ENCODE measurements at places on chromosomes 1 and 21.

- peak overlapping the region; percentile 48 for H3K27ac ChIP-seq
- H3K36me3 ChIP-seq: peaks cover 16% of the 10 kb centered on the region
- H3K27me3 ChIP-seq: peaks cover 8% of the 10 kb centered on the region
- H3K4me3 ChIP-seq: no peak overlapping the region
Measured at GRCh38 chr1:2124446-2125198, 70.0 kb downstream of the FAAP20 start.

GRCh38 chr21:42191696-42192595 lies 27.0 kb upstream of the ABCG1 start:
- H3K27ac ChIP-seq: no peak overlapping the region
- no peak for DNase-seq
- no peaks in the 10 kb centered on the region for H3K36me3 ChIP-seq
- H3K27me3 ChIP-seq: peaks cover 13% of the 10 kb centered on the region

GRCh38 chr1:40847023-40847745 lies 15.0 kb downstream of the CITED4 start:
- H3K27ac ChIP-seq: no peak overlapping the region
- H3K27me3 ChIP-seq: peaks cover 7% of the 10 kb centered on the region
- peaks cover 5% of the 10 kb centered on the region for H3K36me3 ChIP-seq
- no peak for DNase-seq
- H3K4me1 ChIP-seq: peaks cover 15% of the 10 kb centered on the region

- H3K36me3 ChIP-seq: peaks cover 39% of the 10 kb centered on the region
- DNase-seq: no peak
- peak overlapping the region; percentile 67 for H3K27ac ChIP-seq
- peaks cover 71% of the 10 kb centered on the region for H3K4me1 ChIP-seq
Measured at GRCh38 chr1:42935971-42936308, 22.7 kb downstream of the SLC2A1 start.

- no peak overlapping the region for H3K4me3 ChIP-seq
- H3K36me3 ChIP-seq: peaks cover 14% of the 10 kb centered on the region
- DNase-seq: no peak
Measured at GRCh38 chr21:45253180-45253579, 34.5 kb downstream of the POFUT2 start.

GRCh38 chr1:172320733-172321132 lies 99.8 kb upstream of the C1orf105 start:
- no peaks in the 10 kb centered on the region for H3K36me3 ChIP-seq
- no peaks in the 10 kb centered on the region for H3K27me3 ChIP-seq
- peaks cover 6% of the 10 kb centered on the region for H3K4me1 ChIP-seq
- no peak overlapping the region for H3K4me3 ChIP-seq
- DNase-seq: no peak
- peak overlapping the region; percentile 45 for H3K27ac ChIP-seq

GRCh38 chr21:36403713-36404112 lies 18.5 kb downstream of the CHAF1B start:
- no peak for DNase-seq
- H3K4me1 ChIP-seq: no peaks in the 10 kb centered on the region
- H3K27ac ChIP-seq: peak overlapping the region; percentile 50

- H3K27ac ChIP-seq: no peak overlapping the region
- peaks cover 48% of the 10 kb centered on the region for H3K4me1 ChIP-seq
- no peak for DNase-seq
- H3K4me3 ChIP-seq: peak overlapping the region; percentile 94
- H3K27me3 ChIP-seq: peaks cover 12% of the 10 kb centered on the region
Measured at GRCh38 chr1:15833069-15833679, 14.3 kb upstream of the SPEN start.

DNA sequence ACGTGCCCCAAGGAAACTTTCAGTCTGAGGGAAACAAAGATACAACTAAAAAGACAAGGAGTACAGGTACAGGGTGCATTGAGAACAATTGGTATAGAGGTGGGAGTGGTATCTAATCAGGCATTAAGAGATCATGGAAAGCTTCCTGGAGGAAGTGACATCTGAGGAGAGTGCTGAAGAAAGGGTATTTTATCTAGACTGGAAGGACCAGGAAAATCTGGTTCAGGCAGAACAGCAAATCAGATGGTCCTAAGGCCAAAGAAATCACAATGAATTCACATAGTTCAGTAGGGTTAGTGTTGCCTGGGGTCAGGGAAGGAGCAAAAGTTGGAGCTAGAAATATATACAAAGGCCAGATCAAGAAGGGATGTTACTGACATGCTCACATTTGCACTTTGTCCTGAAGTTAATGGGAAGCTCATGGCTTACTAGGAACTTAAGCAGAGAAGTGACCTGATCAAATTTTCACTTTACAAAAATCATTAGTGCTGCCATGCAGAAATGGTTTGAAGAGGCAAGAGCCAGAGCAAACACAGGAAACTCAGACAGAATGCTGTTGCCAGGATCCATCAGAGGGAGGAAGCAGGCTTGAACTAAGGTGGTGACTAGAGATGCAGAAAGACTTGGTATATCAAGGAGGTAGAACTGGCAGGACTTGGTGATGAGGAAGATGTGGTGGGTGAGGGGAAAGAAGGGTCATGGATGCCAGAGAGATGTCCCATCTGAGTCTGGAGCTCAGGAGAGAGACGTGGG lies 14.5 kb upstream of the CTTNBP2NL start:
- no peak for DNase-seq
- H3K4me1 ChIP-seq: no peaks in the 10 kb centered on the region
- no peak overlapping the region for H3K27ac ChIP-seq
- H3K36me3 ChIP-seq: no peaks in the 10 kb centered on the region

GRCh38 chr1:114286179-114286578 lies 132.5 kb upstream of the SYT6 start:
- no peak overlapping the region for H3K27ac ChIP-seq
- H3K36me3 ChIP-seq: no peaks in the 10 kb centered on the region
- no peaks in the 10 kb centered on the region for H3K27me3 ChIP-seq
- H3K4me1 ChIP-seq: peaks cover 36% of the 10 kb centered on the region
- no peak for DNase-seq
- no peak overlapping the region for H3K4me3 ChIP-seq

Measured in nephron progenitor cell (in vitro differentiated cells).